Germinal center (tissue), 1 donor: ENCODE measurements at places on chromosomes 5 and 9.

DNA sequence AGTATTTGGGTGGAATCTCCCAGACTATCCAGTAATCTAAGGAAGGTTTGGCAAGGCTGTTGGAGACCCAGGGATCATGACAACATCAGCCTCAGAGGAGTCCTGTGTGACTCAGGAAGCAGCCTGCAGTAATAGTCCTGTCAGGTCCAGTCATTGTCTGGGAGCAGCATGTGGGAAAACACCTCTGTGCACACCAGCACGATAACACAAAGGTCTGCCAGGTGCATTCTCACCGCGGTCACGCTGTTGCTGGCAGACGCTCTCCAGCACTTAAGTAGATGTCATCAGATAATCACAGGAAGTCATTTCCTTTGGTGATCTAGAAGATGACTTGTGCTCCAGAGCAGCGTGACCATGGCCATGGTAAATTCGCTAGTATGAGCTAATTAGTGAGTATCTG is 99.2 kb upstream of the IQGAP2 start:
- no peak for DNase-seq

GRCh38 chr9:81408951-81409350 is 280.4 kb downstream of the TLE1 start:
- DNase-seq = no peak

- no peak for DNase-seq
Observed at GRCh38 chr5:111719773-111720172, 37.2 kb downstream of the NREP start.

GRCh38 chr5:129499208-129499852 is 39.2 kb downstream of the ADAMTS19 start:
- peak; percentile 9 for DNase-seq

- DNase-seq = peak; percentile 52
Observed at GRCh38 chr9:129111528-129112151, 425 bp downstream of the PTPA start.

- DNase-seq = peak; percentile 57
Observed at GRCh38 chr9:136687721-136688223, 515 bp upstream of the AGPAT2 start.

GRCh38 chr9:37715991-37716505 is 37.6 kb upstream of the TRMT10B start:
- no peak for DNase-seq

- DNase-seq = peak; percentile 63
Observed at GRCh38 chr5:60521376-60522291, 178.3 kb downstream of the DEPDC1B start.

DNA sequence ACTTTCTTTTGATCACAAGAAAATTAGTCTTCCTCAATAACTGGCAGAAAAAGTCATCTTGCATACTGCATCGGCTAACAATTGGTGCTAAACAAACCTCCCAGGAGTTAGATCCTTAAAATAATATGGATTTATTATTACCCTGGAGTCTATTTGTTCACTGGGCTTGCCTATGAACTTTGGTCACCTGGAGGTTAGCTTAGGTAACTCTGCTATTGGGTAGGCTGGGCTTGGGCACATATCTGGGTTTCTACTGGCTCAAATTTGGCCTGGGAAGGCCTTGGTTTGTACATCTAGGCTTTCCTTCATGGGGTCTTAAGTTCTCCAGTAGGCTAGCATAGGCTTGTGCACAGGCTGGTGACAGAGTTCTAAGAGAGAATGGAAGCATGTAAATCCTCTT is 279.9 kb downstream of the RASEF start:
- no peak for DNase-seq

DNA sequence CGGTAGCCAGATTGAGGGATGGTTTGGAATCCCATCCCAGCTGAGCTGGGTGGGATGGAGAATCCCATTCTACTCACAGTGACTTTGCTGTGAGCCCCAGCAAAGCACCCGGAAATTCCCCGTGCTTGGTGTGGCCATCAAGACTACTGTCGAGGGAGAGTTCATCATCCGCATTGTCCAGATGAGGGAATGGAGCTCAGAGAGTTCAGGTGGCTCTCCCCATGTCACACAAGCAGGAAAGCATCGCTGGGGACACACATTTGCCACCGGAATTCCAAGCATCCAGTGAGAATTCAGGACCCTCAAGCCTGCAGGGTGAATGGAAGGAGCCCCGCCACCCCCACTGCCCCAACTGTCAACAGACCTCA is 54.4 kb downstream of the HRH2 start:
- DNase-seq = no peak

DNA sequence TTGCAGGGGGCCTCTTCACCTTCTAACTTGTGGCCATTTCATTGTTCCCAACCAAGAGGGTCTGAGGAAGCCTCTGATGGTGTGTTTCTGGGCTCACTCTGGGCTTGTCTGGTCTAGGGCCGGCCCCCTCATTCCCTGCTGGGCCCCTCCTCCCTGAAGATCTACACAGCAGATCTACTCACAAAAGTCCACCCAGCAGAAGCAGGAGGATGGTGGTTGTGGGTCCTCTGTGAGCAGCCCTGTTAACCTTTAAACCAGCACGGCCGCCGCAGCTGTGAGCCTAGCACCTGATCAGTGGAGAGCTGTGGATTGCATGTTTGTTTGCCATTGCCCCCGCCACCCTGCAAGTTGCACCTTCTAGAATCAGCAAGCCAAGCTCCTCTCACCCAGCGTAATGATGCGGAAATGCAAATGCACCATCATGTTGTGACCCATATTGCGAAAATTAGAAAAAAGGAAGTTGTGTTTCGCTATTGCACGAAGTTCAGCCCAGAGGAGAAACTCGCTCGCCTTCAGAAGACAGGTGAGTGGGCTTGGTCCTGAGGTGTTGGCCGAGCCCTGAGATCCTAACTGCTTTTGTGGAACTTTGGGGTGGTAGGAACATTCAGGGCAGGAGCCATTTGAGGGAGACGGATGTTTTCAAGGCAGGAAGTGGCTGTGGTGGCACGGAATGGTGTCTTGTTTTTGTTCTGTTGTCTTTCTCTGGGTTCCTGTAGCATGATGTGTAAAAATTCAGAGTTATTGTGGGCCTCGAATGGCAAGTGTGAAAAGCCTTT is 16.7 kb downstream of the FGD3 start:
- peak; percentile 68 for DNase-seq

DNA sequence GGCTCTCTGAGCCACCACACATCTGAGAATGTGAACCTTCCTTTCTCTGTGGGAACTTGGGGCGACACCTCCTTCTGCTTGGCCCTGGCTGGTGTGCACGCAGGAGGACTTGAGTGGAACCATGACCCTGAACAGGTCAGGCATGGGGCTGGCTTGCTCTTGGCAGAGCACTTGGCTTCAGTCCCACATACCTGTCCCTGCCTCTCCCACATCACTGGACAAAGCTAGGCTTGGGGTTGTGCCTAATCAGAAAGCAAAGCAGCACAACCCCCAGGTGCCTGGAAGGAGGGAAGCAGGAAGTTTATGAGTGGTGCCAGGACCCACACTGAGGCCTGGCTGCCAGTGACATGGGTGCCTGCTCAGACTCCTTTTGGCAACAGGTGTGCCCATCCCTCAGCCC is 13.2 kb downstream of the GADD45G start:
- DNase-seq = no peak

- DNase-seq = no peak
Observed at GRCh38 chr5:40405996-40406740, 273.5 kb upstream of the PTGER4 start.

DNA sequence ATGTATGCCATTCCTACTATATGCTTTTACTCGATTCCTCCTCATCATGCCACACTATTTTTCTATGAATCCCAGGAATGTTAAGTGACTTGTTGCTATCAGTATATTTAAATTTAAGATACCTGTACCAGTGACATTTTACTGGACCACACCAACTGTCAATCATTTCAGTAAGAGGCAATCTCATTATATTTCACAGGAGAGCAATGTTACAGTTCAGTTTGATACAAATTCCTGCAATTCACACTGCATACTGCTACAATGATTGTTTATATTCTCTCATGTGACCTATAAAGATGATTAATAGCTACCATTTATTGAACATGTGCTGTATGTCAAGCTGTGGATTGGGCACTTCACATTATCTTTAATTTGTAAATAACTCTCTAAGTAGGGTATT is 30.0 kb downstream of the SPEF2 start:
- DNase-seq = no peak

DNA sequence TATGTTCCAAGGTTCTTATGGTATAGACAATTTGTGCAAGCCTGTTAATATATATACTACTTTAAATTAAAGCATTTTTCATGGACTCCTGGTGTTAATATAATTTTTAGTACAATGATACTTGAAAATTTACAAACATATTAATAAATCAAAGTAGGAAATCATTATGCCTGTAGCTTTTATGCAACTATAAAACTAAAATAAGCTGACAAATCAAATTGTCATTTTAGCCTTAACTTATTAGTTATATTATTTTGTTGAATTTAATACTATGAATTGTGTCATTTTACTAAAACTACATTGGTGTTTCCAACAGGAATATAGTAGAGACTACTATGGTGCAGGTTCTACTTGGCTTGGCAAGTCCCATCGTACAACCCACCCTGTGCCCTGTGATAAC is 96.0 kb downstream of the MED10 start:
- no peak for DNase-seq

- DNase-seq = no peak
Observed at GRCh38 chr5:175383350-175383749, 60.6 kb downstream of the DRD1 start.

DNA sequence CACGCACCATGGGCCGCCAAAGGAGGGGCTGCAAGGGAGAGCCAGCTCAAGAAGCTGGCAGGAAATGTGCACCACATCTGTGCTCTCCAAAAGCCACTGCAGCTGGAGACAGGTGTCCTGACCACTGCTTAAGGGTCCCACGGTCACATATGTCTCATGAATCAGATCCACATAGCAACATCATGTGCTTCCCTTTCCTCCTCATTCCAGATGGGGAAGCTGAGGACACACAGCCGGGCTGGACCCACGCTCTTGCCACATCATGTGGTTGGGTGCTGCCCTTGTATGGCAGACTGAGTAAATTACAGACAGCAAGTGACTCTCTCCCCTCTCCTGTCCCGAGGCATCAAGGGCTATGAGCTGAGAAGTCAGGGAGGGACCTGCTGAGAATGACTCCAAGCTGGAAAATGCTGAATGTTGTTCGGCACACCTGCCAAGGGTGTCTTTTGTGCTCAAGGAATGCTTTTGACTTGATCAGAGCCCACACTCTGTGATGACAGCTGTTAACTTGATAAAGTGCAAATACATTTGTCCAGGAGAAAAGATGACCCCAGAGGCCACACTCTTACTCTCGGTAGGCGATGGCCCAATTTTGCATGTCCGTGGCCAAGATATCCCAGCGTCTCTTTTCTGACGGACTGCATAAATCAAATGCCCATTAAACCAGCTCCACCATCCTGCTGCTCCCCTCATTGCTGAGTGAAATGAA is 58.2 kb downstream of the NSUN2 start:
- DNase-seq = no peak

- DNase-seq = no peak
Observed at GRCh38 chr5:3853362-3853761, 257.7 kb downstream of the IRX1 start.

DNA sequence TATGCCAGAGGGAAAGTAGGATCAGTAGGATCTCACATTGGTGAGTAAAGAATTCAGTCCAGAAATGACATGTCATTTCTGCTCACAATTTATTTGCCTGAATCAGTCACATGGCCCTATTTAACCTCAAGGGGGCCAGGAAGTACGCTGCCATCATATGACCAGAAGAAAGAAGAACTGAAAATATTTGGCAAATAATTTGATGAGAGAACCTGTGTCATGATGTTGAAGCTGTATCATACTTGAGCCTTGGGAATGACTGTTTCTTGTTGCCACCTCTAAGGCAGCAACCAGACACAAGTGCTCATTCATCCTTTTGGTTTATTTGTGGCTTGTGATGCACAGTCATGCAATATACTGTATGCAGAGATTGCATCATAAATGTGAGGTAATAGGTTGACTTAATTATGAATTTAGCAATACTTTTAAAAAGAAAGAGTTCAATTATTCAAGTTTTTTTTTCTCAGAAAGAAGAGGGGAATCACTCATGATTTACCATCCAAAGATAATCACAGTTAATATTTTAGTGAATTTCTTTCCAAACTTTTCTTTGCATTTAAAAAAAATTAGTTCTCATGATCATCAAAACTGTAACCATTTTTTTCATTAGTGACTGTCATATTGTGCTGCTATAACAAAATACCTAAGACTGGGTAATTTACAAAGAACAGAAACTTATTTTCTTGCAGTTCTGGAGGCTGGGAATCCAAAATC is 8.2 kb upstream of the ZFYVE16 start:
- peak; percentile 46 for DNase-seq

DNA sequence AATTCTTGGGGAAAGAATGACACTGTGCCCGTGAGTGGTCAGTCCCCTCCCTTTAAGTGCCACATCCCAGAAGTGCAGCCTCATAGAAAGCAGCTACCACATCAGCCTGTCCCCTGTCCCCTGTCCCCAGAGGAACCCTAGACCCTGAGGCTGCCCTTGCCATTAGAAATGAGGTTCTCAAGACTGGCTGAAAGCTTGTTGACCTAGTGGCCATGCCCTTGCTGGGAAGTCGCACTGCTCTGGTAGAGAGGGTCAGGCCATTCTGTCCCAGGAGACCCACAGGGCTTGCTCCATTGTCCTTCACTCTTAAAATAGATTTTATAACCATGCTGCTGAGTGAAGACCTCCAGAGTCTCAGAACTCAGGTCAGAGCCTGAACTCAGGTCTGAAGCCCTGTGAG is 184.5 kb downstream of the RGS3 start:
- DNase-seq = no peak

DNA sequence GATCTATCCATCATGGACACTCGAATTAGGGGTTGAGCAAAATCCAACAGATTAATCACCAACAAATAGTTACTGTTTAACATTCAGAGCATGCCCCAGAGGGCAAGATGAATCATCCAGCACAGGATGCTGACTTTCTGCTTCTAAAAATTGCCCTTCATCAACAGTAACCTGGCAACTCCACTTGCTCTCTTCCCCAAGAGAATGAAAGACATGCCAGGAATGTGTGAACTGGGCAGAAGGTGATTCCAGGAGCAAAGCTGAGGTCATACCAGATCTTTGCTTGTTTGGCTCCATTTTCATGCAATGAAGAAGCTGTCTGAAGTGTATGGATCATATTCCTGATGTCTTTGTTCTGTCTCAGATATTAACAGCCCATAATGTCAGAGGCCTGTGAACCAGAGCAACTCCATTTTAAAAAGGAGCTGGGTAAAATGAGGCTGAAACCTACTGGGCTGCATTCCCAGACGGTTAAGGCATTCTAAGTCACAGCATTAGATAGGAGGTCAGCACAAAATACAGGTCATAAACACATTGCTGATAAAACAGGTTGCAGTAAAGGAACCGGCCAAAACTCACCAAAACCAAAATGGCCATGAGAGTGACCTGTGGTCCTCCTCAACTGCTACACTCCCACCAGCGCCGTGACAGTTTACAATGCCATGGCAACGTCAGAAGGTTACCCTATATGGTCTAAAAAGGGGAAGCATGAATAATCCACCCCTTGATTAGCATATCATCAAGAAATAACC is 2.5 kb upstream of the ZNF367 start:
- peak; percentile 11 for DNase-seq

DNA sequence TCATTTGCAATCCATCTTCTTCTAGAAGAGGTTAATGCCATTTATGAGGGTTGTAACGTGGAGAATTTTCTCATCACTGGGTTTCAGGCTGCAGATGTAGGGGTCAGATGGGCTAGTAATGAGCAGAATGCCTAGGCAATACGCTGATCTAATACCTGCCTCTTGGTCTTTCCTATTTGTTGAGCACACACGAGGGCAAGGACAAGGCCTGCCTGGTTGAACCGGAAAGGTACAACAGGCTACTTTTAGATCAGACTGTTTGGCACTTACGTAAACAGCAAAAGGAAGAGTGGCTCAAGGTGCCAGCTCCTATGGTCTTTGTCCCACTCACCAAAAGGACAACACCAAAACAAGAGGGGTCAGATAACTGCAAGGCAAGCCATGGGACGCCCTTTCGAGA is 24.0 kb upstream of the GNE start:
- no peak for DNase-seq

GRCh38 chr9:129208207-129209032 is 30.4 kb upstream of the IER5L start:
- DNase-seq = no peak
